ENCODE measurements at places on chromosomes 5 and 9.

- no peak for DNase-seq
Measured at GRCh38 chr5:26003966-26004365, 1034.4 kb downstream of the CDH9 start.

GRCh38 chr5:66718374-66719002, 122.3 kb downstream of the MAST4 start:
- DNase-seq, result no peak

GRCh38 chr9:73143711-73144328, 7.8 kb upstream of the ANXA1 start:
- no peak for DNase-seq

GRCh38 chr5:95609711-95610110, 10.2 kb upstream of the GPR150 start:
- no peak for DNase-seq

DNA sequence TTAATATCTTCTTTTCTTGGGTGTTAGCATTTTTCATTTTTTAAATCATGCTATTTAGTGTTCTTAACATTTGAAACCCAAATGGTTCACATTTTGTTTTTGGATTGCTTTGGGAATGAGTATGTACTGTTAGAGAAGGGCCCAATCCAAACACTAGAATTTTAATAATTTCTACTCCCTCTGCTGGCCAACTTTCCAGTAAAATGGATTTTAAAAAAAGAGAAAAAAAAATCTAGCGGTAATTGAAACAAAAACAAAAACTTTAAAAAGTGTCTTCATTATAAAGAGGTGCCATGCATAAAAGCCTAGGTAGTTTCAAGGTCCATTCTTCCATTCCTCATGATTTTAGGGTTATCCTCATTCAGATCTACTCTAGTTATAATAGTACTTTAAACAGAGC, 32.1 kb upstream of the RICTOR start:
- DNase-seq, result no peak

DNA sequence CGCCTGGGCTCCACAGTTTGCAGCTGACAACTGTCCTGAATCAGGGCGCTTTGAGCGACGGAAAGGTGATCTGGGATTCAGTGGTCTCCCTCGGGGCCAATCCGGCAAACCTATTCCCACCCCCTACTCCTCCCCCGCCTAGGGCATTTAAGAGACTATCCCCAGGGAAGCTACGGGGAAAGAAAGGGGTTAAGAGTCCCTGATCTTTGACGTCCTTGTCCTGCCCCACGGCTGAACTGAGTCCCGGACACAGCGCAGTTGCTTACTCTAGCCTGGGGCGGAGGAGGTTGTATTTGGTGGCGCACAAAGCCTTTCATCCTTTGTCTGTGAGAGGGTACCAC, 3.4 kb downstream of the RORB start:
- no peak for DNase-seq

DNA sequence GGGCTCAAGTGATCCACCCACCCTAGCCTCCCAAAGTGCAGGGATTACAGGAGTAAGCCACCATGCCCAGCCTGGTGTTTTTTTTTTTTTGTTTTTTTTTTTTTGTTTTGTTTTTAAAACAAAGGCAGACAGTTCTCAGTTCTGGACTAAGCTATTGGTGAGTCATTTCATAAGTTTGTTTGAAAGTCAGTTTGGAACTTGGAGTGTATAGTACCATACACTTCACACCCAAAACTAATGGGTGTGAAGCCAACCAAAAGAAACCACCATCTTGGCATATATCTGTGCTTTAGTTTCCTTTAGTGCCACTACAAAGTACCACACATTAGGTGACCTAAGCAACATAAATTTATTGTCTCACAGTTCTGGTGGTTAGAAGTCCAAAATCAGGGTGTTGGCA, 13.4 kb downstream of the MAST4 start:
- DNase-seq, result no peak

DNA sequence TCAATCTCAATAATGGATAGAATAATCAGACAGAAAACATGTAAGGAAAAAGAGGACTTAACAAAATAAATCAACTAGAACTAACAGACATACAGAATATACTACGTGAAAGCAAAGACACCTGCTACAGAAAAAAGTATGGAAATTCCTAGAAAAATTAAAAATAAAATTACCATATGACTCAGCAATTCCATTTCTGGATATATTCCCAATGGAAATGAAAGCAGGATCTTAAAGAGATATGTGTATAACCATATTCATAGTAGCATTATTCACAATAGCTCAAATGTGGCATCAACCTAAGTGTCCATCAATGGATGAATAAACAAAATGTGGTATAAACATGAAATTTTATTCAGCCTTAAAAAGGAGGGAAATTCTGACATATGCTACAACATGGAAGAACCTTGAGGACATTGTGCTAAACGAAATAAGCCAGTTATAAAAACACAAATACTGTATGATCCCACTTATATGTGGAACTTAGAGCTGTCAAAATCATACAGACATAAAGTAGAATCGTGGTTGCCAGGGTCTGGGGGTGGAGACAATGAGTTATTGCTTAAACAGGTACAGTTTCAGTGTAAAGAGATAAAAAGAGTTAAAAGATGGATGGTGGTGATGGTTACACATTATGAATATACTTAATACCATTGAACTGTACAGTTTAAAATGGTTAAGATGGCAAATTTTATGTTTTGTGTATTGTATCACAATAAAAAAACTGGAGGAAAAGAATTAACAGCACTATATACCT, 6.9 kb downstream of the PLAA start:
- DNase-seq, result no peak

DNA sequence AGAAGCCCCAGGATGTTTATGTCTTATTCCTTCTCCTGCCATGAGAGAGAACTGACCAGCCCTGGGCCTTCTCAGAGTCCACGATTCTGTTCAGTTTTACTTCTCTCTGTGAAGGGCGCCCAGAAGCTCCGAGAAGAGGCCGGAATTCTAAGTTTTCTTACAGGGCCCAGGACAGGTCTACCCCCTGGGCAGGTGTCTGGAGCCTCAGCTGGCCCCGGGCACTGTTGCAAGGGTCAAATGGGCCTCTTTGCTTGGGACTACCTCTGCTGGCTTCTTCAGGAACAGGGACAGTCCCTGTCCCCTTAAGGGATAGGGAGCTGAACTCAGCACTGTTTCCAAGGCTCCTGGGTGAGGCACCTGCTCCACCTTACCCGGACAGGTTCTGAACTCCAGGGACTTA, 55.0 kb downstream of the RASGEF1C start:
- no peak for DNase-seq
